BE2C (cell line): ENCODE measurements at places on chromosomes 3 and 15.
A peak's percentile ranks its signal among the peaks of the same experiment; 100 is the strongest.

- DNase-seq: peak; percentile 29
Observed at GRCh38 chr3:88003115-88003755, 55.6 kb downstream of the CGGBP1 start.

- DNase-seq: no peak
Observed at GRCh38 chr15:62935300-62936081, 107.1 kb upstream of the TPM1 start.

- no peak for DNase-seq
Observed at GRCh38 chr3:63617391-63617790, 35.1 kb upstream of the SNTN start.

DNA sequence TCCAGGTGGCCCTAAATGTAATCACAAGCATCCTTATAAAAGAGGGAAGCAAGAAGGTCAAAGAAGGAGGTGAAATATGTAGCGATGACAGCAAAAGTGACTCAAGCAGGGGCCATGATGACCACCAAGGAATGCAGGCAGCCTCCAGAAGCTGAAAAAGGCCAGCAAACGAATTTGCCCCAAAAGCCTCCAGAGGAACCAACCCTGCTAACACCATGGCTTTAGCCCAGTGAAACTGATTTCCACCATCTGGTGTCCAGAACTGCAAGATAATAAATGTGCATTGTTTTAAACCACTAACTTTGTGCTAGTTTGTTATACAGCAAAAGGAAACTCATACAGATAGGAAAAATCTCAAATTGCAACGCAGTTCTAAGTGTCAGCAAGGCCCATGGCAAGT is 23.0 kb upstream of the RBSN start:
- DNase-seq: no peak

DNA sequence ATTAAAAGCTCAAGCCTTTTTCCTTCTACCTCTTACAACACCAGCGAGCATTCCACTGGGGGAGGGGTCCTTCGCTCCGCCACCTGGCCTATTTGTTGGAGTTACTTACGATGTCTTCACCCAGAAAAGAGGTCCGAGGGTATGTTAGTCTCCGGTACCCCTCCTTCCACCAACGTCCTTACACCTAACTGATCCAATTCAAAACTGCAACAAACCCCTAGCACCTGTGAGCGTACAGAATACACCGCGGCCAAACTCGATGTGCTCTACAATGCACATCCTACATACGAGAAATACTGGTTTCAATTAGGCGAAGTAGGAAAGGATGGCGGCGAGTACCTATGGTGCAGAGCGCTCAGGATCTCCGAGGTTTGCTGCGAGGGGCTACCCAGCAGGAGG is 944 bp downstream of the SLITRK3 start:
- DNase-seq: no peak

GRCh38 chr3:9183811-9184460 is 65.5 kb downstream of the SRGAP3 start:
- no peak for DNase-seq

DNA sequence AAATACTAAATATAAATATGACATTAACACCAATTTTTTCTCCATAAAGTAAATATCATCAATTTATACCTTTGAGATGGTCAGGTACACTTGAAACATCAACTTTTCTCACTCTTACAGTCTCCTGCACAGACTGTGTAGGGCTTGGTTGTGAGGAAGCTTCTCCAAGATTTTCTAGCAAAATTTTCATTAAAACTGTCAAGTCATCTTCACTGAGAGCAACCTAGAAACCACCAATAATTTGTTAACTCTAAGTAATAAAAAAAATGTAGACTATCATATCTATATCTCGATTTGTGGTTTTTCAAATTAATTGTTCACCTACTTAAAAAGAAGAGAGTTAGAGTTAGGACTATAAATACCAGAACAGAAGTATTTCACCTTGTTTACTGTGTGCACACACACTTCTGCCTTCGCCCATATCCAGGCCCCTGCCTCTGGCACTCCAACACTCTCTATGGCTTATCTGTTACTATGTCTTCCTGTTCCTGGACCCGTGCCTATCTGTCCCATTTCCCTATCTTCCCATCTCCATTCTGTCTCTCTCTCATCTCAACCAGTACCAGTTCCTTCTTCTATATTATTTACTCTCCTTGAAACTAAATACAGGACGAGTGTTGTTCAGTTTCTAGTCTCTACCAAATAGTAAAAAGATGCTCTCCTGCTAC is 123.6 kb downstream of the VPS13C start:
- peak; percentile 15 for DNase-seq

- peak; percentile 19 for DNase-seq
Observed at GRCh38 chr3:149291178-149291577, 42.3 kb downstream of the TM4SF18 start.

- no peak for DNase-seq
Observed at GRCh38 chr3:157752956-157753786, 250.0 kb upstream of the VEPH1 start.

GRCh38 chr15:95470529-95470928 is 860.0 kb upstream of the NR2F2 start:
- DNase-seq: no peak

- no peak for DNase-seq
Observed at GRCh38 chr15:72994534-72995177, 57.6 kb upstream of the NEO1 start.
